ENCODE measurements at places on chromosomes 11 and 22.

DNA sequence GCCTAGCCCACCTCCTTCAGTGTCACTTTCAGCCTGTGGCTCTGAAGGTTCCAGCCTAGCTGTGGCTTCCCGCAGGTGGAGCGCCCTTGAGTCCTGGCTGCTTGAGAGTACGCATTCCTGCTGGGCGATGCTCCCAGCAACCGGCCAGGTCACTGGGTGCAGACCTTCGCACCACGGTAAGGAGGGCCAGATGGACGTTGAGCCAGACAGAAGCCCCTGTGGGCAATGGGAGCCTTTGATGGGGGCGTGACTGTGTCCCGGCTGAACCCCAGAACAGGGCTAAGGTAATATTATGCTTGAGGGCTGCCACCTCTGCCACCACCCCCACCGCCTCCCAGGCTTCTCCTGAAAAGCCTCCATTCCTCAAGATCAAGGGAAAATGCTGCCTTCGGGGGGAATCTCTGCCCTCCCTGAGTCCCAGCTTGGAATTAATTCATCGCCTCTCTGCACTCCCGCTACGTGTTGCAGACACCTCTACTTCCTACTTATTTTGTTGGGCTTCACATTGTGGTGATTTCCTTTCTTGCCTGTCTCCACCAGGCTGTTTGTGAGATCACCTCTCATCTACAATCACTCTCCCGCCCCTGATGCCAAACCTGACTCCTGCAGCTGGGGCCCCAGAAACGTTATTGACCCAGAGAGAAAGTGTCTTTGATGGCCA lies 144.9 kb upstream of the NECTIN1 start:
- no peak for ATAC-seq

DNA sequence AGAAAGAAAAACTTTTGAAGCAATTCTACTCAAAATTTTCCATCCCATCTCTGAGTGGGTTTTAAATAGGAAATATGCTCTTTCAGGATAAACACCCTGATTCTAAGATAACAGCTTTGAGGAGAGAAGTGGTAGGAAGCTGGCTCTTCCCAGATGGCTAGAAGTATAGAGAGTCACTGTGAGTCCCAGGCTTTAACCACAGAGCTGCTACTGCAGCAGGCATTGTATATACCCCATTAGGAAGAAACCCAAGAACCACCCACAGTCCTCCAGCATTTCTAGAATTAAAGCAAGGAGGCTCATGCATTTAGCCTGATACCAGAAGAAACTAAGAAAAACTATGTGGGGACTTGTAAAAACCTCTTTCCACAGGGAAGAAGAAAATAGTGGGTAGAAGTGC lies 1405.6 kb upstream of the TENM4 start:
- ATAC-seq: no peak

DNA sequence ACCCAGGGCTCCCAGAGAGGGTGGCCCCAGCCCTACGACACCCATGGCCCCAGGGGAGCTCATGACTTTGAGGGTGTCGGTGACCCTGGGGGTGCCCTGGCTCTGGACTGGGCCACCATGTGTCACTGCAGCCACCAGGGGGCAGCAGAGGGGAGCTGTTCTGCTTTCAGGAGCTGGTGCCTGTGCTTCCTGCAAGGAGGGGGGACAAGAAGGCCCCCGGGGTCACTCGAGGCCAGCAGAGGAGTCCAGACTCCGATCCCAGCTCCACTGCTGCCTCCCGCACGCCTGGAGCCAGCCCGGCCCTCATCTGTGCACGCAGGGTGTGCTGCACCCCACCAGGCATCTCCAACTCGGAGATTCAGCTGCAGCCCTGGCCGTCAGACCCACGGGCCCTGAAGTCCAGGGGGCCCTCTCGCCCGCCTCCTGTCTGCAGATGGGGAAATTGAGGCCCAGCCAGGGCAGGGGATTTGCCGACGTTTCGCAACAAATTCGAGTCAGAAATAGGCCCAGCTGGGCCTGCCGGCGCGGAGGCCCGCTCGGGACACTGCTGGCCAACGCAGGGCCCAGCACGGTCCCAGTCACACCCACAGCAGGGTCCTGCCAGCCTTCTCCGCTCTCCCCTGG lies 29.5 kb upstream of the WNT7B start:
- peak; percentile 91 for ATAC-seq

- no peak for ATAC-seq
Observed at GRCh38 chr11:45924036-45924915, 1.8 kb downstream of the LARGE2 start.

- no peak for ATAC-seq
Observed at GRCh38 chr11:66014804-66015453, 3.1 kb downstream of the CST6 start.

DNA sequence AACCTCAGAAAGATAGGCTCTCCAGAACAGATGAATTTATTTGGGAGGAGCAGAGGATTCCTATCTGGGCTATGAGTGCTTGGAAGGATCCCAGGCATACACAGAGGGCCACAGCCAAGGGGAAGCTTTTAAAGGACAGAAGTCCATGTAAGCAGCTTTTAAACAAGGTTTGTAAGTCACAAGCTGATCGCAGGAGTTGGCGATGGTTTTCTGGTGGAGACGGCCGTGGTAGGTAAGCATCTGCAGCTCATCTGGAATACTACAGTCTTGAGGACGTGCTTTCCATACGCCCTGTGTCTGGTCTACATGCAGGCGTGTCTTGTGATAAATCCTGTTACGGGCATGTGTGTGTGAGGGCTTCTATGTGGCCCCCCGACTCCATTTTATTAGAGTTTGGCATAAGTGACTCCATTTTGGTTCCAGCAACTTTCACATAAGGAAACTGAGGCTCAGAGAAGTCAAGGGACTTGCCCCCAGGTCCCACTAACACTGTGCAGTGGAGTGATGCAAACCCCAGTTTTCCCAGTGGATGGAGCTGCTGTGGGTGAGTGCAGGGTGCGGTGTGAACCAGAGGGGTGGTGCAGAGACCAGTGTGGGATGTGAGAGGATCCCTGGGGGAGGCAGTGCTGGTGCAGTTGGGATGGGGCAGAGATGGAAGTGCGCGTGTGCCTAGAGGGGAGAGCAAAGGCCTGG lies 11.8 kb upstream of the ACY3 start:
- no peak for ATAC-seq

- no peak for ATAC-seq
Observed at GRCh38 chr11:65067446-65067845, 9.1 kb upstream of the NAALADL1 start.

- ATAC-seq: no peak
Observed at GRCh38 chr22:20549232-20549841, 41.9 kb downstream of the MED15 start.

DNA sequence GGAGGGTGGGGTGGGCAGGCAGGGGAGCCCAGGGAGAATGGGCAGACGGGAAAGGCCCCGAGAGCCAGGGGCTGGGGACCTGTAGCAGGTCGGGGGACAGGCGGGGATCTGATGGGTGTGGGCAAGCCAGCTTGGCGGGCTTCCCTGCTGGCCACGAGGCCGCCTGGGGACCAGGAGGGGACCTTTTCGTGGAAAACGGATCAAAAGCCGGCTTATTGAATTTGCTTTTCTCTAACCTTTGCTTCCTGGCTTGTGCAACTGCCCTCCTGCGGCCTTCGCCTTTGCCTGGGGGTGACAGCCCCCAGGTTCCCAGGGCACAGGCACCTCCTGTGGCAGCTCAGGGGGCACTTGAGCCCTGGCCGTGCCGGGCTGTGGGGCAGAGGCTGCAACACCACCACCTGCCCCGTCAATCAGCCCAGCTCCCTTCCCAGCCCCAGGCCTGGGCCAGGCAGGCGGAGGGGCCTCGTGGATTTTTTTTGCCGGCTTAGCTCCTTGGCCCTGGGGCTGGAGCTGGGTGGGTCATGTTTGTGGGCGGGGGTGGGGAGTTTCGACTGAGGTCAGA lies 41.6 kb upstream of the H19 start:
- ATAC-seq: no peak

- peak; percentile 69 for ATAC-seq
Observed at GRCh38 chr11:11841116-11841722, 553 bp upstream of the USP47 start.

DNA sequence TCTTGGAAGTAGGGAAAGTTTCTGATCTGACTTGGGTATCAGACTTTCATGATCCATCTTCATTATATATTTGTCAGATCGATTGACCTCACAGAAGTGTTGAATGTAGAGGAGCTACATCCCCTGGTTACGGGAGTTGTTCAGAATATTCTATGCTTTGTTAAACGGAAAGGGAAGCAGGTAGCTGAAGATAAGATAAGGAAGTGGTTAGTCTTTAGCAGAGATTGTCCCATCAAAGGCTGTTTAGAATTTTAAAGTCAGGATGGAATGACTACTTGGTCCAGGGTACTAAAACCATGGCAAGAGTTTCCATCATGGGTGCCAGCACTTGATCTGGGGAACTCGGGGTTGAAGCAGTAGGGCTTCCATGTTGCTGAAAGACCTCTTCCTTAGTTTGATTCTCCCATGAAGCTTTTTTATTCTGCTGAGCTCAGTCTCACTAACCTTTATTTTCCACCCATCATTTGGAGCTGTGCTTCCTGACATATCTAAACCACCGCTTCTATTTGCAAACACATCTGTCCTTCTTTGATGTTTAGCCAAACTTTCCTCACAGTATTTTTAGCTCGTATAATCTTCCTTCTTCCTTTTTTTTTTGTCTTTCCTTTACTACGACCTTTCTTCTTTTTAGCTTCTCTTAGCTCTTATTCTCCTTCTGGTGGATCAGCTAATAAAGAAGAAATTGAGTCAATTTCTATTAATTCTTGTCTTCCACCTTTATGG lies 4.0 kb upstream of the C22orf31 start:
- ATAC-seq: no peak

GRCh38 chr11:115518983-115519628 lies 14.9 kb upstream of the CADM1 start:
- ATAC-seq: no peak

DNA sequence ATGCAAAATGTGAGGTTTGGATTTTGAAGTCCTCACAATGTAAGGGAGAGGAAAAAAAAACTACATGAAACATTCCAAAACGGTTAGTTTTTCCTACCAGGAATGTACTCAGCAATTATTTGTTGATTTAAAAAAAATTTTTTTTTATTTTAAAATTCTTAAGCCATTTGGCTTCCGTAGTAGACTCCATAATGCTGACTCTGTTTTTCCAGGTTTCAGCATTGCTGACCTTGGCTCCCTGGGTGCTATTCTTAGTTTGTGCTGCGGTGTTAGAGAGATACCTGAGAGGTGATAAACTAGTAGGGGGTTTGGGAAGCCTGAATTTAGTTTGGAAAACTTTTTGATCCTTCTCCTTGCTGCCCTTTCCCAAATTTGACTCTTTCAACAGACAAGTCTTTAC lies 10.6 kb downstream of the STT3A start:
- ATAC-seq: no peak

DNA sequence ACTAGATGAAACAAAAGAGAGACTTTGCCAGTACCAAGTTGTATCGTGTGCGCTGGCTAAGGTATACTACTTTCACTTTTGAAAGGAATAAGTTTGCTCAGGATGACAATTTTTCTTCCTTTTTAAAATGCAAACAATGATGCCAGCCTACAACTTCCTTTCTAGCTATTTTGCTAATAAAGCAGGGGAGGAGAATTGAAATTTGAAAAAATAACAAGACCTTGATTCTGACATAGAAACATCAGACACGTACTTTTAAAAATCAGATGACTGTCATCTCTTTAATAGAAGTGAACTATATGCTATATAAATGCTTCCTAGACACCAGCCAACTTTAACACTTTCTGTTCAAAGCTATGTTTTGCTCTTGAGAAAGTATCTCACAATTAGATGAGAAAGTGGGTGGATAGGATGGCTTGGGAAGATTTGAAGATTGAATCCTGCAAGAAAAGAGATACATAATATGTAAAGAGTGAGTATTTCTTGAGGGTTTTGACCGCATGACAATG lies 41.7 kb upstream of the BLID start:
- ATAC-seq: no peak

- no peak for ATAC-seq
Observed at GRCh38 chr11:115447273-115447864, 56.8 kb downstream of the CADM1 start.

DNA sequence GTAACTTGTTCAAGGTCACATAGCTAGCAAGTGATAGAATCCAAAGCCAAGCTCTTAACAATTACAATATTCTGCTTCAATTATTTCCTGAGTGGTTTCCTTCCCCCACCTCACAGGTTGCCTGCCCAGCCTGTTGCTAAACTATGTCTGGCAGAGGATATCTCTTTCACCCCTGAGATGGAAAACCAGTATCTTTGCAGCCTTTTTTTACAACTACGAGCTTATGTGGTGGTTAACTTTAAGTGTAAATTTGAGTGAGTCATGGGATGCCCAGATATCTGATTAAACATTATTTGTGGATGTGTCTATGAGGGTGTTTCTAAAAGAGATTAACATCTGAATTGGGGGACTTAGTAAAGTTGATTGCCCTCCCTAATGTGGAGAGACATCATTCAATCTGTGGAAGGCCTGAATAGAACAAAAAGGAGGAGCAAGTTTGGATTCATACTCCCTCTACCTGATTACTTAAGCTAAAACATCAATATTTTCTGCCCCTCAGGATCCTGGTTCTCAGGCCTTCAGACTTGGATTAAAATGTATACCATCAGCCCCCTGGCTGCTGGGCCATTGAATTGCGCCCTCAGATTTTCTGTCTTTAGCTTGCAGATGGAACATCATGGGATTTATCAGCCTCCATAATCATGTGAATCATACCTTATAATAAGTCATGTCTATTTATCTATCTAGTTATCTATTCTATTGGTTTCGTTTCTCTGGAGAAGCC lies 911.9 kb downstream of the METTL15 start:
- no peak for ATAC-seq

DNA sequence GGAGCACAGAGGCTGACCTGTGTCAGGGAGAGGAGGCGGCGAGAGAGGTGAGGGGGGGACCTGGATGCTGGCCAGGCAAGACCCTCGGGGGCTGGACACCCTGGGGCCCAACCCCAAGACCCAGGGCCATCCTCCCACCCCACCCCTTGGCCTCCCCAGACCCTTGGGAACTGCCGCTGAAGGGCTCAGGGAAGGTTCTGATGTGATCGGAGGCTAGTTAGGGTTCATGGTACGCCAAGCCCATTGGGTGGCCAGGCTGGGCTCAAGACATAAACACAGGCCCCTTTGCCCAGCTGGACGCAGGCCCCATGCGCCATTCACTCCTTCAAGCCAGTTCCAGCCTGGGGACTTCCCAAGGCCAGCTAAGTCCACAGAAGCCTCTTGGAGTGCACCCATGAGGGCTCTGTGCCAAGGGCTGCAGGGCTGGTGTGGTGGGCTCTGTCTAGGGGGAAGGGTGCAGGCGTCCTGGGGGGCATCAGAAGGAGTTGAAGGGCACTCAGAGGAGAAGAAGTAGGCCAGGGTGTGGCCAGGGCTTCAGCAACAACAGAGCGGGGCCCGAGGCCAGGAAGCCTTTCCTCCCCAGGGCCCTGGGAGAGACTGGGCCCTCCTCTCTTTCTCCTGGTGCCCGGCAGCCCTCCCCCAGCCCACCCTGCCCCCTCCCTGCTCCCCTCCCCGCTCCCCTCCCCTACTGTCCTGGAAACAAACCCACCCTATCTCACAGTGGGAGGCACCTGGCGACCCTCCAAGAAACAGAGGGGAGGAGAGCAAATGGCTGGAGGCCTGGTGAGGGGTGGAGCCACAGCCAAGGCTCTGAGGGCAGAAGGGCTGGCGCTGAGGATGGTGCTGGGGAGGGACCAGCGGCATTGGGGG lies 12.9 kb downstream of the TSPAN32 start:
- ATAC-seq: peak; percentile 75

Data from motor neuron (in vitro differentiated cells).